ENCODE measurements at places on chromosomes 1 and 21.

- no peak for DNase-seq
These were observed 58.1 kb downstream of the PRKACB start for GRCh38 chr1:84202126-84202525.

GRCh38 chr1:111876631-111877030, 112.8 kb downstream of the KCND3 start:
- DNase-seq, result no peak

- no peak for DNase-seq
These were observed 35.2 kb upstream of the PLA2G4A start for GRCh38 chr1:186793582-186793927.

DNA sequence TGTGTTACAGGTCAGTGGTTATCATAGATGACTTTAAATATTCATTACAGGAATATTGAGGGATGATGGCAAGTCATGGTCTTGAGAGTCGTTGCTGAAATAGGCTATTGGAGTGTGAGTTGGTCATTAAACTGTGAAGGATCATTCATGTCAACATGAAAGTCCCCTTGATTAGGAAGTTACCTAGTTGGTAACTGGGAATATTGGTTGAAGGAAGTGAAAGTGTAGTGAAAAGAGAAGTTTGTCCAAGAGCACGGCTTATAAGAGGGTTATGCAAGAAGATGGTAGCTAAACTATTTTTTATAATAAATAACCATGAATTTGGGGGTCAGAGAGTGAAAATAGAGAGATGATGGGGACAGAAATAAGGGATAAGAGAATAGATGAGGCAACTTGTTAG, 16.9 kb downstream of the CRB1 start:
- no peak for DNase-seq

DNA sequence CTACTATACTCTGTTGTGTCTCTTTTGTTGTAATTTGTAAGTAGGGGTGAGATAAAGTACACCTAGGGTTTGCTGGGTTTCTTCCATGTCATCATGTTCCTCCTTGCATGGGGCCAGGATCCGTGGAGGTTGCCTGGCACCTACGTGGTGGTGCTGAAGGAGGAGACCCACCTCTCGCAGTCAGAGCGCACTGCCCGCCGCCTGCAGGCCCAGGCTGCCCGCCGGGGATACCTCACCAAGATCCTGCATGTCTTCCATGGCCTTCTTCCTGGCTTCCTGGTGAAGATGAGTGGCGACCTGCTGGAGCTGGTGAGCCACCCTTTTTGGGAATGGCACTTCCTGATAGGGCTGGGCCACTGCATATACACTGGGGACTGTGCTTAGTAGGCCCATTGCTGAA, 4.4 kb downstream of the PCSK9 start:
- DNase-seq, result no peak

DNA sequence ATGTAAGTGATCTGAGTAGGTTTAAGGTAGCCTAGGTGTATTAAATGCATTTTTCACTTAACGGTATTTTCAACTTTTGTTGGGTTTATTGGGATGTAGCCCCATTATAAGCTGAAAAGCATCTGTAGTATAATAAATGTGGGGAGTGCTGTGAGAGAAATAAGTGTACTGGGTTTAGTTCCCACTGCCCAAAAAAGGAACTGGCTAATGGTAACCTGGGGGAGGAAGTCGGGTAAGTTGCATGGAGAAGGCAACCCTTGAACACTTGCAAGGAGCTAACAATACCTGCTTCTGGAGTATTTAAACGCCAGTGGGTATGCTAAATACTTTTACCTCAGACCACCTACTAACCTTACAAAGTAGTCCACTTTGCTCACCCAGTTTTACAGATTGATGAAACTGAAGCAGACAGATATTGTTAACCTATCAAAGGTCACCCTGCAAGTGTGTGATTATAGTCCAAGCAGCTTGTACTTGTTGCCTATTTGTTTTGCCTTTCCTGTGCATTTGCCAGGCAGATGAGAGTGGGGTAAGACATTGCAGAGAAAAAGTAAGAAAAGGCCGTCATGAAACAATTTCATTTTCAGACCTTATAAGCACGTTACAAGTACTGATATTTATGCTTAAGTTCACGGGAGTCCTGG, 7.6 kb upstream of the SHISA4 start:
- no peak for DNase-seq

DNA sequence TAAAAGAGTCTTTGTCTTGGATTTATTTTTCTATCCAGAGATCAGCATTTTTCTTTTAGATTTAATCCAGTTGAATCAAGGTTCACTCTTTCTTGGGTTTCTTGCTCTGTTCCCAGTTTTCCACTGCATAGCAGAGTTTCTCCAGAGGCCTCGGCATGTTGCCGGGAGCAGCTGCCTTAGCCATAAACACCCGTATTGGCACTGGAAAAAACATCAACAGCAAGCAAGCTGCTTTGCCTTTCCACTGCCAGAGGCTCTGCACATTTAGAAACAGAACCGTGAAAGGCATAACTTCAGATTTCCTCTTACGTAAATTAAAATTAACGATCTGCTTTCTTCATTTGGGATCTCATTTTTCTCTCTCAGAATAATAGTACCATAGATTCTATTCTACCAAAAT, 181.8 kb upstream of the L1TD1 start:
- no peak for DNase-seq

DNA sequence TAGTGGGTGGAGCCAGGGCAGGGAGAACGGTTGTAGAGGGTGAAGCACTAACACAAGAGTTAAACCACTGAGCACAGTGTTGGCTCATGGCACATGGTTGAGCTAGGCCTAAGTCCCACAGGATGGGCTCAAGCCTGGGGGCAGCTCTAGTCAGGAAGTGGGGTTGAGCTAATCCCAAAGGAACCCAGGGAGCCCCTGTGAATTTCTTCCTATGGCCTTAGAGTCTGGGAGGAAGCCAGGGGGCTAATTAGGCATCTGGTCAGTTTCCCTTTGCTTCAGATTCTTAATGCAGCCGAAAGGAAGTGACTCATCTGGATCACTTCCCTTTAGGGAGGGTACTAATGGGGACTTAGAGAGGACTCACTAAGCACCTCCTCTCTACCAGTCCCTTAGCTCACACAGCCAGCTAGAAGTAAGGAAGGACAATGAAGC, 10.1 kb downstream of the CFAP45 start:
- DNase-seq, result peak; percentile 95

GRCh38 chr21:46052703-46053651, 44.9 kb upstream of the COL6A2 start:
- peak; percentile 87 for DNase-seq

DNA sequence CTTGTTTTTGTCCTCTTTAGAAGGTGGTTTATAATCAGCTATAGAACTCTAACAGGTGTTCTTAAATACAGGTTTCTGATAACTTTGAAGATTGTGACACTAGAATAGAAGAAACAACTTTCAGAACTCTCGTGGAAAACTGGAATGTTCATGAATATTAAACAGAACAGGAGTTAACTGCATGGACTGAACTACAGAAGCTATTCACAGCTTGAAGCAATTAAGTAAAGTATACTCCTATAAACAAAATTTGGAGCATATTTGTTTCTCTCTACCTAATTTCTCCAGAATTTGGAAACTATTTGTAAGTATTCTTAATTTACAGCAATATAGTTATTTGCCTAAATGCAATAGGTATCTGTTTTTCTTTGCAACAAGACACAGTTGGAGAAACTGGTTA, 824.8 kb downstream of the ADGRL2 start:
- no peak for DNase-seq

GRCh38 chr1:196393742-196394141, 214.5 kb downstream of the KCNT2 start:
- peak; percentile 49 for DNase-seq

DNA sequence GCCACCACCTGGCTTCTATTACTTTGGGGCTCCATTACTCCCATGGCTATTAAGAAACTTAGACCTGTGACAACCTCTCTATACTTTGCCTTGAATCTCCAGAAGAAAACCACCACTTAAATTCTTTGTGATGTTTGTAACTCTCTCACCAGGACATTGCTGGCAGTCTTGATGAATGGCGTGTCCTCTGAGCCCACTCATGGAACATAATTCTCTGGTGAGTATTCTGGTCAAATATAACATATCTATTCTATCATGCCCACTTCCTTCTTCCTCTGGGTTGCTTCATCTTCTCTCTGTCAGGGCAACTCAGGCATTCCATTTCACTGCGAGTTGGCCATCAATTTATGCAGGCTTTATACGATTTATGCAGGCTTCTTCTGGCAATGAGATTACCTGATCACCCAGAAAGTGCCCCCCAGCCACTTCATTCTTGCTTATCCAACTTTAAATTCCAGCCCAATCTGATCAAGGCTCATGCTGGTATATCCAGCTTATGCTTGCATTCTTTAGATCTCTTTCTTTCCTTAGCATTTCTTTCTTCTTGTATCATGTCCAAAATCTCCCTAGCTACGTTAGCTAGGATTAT, 112.0 kb upstream of the CHRM3 start:
- DNase-seq, result no peak

GRCh38 chr1:34898330-34898761, 31.1 kb downstream of the DLGAP3 start:
- no peak for DNase-seq

- DNase-seq, result peak; percentile 47
These were observed 5.2 kb downstream of the FOXD3 start for GRCh38 chr1:63327417-63328054.

- no peak for DNase-seq
These were observed 10.8 kb downstream of the SCNN1D start for GRCh38 chr1:1291023-1291528.

GRCh38 chr1:66438062-66438461, 95.9 kb upstream of the SGIP1 start:
- no peak for DNase-seq

DNA sequence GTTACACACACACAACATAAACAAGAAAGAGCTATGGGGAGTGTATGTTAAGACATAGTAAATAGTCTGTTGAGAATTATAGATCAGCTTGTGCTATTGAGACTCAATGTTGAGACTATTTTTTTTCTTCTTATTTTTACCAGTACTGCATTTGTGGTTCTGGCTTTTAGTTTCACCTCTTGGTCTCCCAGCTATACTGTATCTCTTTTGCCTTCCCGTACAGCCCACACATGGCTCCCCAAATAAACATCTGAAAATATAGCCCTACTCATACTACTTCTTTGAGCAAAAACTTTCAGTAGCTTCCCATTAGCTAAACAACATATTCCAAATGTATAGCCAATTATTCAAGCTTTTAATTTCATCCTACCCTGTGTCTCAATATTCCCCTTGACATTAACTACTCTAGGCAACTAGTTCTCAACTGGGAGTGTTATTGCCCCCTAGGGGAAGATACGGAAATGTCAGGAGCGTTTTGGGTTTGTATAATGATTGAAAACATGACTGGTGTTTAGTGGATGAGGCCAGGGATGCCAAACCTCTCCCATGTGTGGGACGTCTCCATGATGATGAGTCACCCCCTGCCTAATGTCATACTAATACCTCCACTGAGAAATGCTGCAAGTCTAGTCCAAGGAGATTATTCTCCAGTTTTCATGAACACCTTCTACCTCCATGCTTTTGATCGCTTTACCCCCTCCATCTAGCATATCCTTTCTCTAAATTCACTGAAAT, 6.8 kb downstream of the RPE65 start:
- DNase-seq, result peak; percentile 69

DNA sequence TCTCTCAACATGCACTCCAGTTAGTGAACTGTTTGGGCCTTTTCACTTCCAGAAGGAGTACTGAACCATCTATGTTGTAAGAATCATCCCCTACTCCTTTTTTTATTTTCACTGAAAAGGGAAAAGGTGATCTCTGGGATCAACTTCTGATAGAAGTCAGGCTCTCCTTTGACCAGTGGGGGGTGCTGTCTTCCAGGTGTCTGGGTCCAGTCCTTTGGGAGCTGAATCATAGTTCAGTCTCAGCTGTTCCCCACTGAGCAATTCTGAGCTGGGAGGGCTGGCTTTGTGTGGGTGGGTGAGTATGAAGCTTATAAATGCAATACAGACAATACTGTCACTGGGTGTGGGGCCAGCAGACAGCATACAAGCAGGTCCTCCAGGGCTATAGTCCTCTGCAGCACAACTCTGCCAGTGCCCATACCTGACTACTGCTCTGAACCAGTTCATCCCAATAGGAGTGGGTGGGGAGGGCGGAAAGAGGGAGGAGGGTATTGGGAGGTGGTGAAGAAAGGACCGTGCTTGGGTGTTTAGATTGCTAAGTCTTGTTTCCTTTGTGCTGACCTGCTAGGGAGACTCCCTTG, 12.5 kb upstream of the SARS1 start:
- peak; percentile 91 for DNase-seq

GRCh38 chr1:161260376-161261260, 2.1 kb downstream of the PCP4L1 start:
- DNase-seq, result no peak

GRCh38 chr1:241271427-241271826, 85.6 kb downstream of the RGS7 start:
- no peak for DNase-seq

- no peak for DNase-seq
These were observed 164.7 kb upstream of the CHRM3 start for GRCh38 chr1:239221656-239222055.

DNA sequence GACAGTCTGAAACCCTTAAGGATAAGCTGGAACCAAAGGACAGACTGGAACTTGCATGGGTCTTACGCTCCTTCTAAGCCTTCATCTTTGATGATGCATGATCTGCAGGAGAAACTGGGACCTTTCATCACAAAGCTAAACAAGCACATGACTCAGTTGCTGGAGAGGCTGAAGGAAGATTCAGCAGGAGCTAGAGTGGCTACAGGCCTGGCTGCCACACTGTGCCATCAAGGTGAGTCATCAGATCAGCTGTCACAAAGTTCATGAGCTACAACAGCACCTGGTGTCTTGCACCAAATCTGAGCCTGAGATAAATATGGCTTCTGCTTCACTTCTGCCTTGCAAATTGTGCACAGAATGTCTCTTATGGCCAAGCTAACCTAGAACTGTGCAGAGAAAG, 95.5 kb upstream of the MARK1 start:
- DNase-seq, result no peak

GRCh38 chr1:93029317-93029716, 49.8 kb upstream of the MTF2 start:
- DNase-seq, result no peak

DNA sequence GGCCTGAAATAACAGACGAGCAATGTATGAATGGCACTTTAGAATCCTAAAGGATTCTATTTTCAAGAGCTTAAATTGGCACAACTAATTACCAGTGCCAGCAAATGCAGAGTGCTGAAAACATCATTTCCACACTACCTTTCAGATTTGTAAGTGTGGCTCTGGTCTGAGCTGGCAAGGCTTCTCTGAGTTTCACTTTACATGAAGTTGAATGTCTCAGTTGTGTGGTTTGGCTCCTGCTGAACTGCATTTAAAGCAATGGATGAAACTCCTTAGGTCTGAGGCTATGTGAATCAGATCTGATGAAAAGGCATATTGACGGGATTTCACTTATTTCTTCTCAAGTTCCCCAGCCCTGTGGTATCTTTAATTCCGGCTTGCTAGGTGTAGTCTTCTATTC, 114.8 kb upstream of the PTGFR start:
- DNase-seq, result peak; percentile 53

GRCh38 chr21:42478504-42478903, 17.5 kb downstream of the RSPH1 start:
- DNase-seq, result no peak

Measured in fibroblast of upper back skin (primary cell).